CD4-positive, alpha-beta T cell treated with Interleukin-10 for 1 hour (primary cell): ENCODE measurements at places on chromosomes 3 and 15.

DNA sequence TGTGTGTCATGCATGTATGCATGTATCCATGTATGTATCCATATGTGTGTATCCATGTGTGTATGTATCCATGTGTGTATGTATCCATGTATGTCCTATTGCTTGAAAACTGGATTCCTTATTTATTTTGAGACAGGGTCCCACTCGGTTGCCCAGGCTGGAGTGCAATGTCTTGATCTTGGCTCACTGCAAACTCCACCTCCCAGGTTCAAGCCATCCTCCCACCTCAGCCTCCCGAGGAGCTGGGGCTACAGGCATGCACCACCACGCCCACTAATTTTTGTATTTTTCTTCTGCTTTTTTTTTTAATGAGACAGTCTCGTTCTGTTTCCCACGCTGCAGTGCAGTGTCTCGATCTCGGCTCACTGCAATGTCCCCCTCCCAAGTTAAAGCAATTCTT lies 34.1 kb downstream of the MUC20 start:
- no peak for DNase-seq

DNA sequence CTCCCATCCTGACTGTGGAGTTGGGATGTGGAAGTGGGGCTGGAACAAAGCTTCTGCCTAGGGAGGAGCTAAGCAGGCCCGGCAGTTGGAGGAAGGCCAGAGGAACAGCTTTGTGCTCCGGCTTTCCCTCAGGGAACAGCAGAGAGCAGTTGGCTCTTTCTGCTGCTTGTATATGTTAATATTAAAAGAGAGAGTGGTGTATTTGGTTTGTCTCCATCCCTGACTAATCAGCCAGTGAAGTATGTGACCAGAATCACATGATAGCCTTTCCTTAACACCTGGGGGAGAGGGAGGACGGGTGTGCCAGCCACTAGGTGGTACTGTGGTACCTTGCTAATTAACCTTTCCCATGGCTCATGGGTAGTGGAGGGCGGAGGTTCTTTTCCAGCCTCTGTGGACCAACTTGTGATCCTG lies 10.0 kb downstream of the EIF2B5 start:
- peak; percentile 53 for DNase-seq

- no peak for DNase-seq
Measured at GRCh38 chr3:185857208-185857607, 32.4 kb upstream of the IGF2BP2 start.

DNA sequence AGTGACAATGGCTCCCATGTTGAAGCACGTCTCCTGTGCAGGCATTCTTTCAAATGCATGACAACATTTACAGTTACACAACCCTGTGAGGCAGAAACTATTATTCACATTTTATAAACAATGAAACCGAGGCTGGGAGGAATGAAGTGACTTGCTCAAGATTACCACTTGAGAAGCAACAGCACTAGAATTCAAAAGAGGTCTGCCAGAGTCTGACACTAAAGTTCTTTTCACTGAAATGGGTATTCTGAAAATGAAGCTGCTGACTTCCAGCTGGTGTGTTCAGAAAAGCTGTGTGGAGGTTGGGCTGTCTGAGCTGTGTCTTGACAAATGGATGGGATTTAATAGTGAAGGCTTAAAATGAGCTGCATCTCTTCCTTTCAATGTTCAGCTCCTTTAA lies 104.4 kb downstream of the THSD4 start:
- DNase-seq, result no peak

- DNase-seq, result no peak
Measured at GRCh38 chr3:135514060-135514448, 451.5 kb upstream of the PPP2R3A start.

GRCh38 chr3:51295625-51296024 lies 89.5 kb upstream of the MANF start:
- DNase-seq, result no peak

DNA sequence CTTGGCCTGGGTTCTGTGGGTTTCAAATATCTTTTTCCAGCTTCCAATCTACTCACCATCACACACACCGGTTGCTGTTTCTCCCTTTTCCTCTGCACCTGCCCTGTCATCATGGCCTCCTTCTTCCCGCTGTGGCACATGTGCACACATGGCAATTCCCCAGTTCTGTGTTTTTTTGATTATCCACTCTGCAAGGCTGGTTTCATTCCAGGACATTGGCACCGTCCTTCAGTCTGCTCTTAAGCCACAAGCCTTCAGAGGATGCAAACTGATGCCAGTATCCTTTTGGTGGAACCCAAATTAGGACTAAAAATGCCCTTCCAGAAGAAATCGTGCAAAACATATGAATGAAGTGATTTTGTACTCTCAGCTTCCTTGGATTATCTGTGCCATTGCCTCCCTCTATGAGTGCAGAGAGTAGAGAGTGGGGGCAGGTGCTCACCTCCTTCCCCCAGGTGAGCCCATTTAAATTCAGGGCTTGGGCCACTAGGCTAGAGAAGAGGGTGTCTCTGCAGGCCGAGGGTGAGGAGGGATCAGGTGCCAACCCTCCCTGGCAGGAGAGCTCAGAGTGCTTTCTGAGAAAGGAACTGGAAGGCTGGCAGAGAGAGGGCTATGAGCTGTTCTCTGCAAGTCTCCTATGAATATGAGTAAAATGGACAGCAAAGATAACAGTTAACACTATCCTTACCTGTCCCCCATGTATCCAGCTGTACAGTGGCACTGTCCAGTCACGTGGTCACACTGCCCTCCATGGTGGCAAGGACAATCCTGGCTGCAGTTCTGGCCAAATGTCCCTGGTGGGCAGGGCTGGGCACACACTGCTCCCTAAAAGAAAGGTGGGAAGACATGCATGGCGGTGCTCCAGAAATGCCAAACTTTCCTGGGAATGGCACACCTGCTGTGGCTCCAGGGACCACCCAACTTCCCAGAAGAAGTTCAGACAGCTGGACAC lies 100.8 kb downstream of the RAB11A start:
- DNase-seq, result no peak

DNA sequence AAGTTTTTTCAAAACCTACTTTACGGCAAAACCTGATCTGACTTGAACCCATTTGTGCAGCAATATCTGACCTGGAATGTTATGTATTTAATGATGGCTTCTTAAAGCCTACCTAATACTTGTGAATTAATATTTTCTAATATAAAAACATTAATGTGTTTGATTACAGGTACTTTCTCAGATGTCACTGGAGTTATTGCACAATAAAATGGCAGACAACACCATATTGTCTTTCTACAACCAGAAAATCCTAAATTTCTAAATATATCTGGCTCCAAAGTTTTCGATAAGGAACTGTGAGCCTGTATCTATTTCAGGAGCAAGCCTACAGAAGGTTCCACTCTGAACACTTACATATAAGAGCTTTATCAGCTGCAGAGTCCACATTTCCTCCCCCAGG lies 184.5 kb downstream of the ATP8B4 start:
- DNase-seq, result no peak

GRCh38 chr3:100089812-100090668 lies 24.3 kb downstream of the FILIP1L start:
- no peak for DNase-seq

DNA sequence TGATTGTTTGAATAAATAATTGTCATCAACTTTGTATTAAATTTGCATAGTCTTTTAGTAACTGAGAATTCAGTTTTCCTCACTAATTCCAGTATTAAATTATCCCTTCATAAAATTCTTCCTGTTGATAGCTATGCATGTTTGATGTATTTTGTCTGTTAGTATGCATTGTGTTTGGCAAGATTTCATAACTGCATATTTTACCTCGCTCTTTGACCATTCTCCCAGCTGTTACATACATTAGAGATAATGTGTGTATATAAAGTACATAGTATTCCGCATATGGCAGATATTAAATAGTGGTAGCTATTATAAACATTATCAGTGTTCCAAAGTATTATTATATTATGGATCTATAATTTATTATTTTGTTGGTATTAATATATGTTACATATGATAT lies 10.6 kb upstream of the NFKBIZ start:
- DNase-seq, result no peak
